ENCODE measurements at places on chromosomes 3 and 15.

DNA sequence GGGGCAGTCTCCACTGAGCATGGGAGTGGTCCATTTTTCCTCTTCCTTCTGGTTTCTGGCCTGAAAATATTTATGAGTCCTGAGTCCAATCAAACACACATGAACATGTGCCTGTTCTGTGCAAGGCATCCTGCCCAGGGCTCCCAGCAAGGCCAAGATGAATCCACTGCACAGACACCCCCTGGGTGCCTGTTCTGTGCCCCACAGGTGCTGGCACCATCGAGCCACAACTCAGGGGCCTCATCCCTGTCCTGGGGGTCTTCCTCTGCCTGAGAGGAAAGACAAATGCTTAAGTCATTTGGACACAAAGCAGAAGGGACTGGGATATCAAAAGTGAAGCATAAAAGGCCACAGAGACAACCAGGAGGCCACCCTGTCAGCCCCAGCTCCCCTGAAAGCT, 87.4 kb upstream of the IQSEC1 start:
- DNase-seq: no peak

GRCh38 chr15:55320238-55320550, 1.2 kb downstream of the PIGB start:
- no peak for DNase-seq

DNA sequence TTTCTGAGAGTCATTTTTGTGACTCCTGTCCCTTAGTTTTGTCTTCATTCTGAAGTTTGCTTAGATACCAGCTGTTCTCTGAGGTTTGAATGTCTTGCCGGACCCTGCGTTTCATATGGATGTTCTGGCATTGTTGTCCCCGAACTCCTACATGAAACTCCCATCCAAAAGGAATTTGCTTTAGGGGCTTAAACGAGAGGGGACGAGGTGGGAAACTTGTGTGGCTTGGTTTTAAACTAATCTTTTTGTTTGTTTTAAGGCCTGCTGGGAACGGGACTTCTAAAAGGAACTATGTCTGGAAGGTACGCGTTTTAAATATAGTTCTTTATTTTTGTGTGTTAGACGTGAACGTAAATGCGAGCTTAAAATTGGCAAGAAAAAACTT, 679 bp downstream of the RPL35A start:
- no peak for DNase-seq

GRCh38 chr3:152281133-152281713, 12.5 kb downstream of the MBNL1 start:
- no peak for DNase-seq

GRCh38 chr3:32410367-32411246, 19.0 kb downstream of the CMTM7 start:
- DNase-seq: no peak

GRCh38 chr3:31710123-31710803, 177.5 kb downstream of the STT3B start:
- no peak for DNase-seq

- DNase-seq: no peak
Observed at GRCh38 chr3:170130532-170130931, 51.0 kb downstream of the PHC3 start.

GRCh38 chr3:44326019-44326418, 12.5 kb upstream of the TCAIM start:
- no peak for DNase-seq

- no peak for DNase-seq
Observed at GRCh38 chr3:106035619-106036018, 166.8 kb upstream of the CBLB start.

GRCh38 chr3:171972871-171973348, 66.5 kb upstream of the FNDC3B start:
- DNase-seq: no peak

- no peak for DNase-seq
Observed at GRCh38 chr3:64859625-64860535, 172.1 kb upstream of the ADAMTS9 start.

DNA sequence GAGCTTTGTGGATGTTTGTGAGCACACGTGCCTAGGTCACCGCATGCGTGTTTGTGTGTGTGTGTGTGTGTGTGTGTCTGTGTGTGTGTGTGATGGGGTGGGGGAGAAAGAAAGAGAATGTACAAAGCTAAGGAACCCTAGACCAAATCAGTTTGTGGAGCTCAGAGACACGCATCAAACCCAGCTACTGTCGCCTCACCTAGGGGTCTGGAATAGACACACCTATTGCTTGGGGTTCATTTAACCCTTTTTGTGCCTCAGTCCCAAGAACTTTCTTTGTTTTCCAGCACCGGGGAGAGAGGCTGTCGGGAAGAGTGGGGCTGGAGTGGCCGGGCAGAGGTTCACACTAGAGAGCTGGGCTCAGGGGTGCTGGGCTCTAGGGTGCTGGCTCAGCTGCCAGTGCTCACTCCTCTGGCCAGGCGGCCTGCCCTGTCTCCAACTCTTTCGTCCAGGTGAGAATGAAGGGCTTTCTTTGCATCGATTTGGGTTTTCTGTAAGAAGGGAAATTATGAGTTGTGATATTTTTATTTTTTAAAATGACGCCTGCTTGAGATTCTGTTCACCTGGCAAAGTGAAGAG, 221.6 kb downstream of the MEIS2 start:
- DNase-seq: no peak

- no peak for DNase-seq
Observed at GRCh38 chr3:66076861-66077470, 38.2 kb upstream of the MAGI1 start.

DNA sequence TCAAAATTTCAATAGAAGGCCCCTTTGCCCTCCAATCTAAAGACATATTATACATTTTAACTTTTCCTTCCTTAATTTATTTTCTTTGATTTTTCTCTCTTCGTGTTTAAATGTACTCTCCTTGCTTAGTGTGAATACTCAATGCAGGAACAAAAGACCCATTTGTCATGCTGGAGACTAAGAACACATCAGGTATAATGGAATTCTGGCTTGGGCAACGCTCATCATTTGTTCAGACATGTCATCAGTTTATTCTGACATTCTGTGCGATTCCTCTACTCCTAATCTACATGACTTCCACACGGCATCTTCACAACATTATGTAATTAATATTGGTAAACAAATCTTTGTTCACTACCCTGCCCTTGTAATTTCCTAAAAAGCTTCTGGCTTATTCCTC, 136.6 kb upstream of the LRRN1 start:
- no peak for DNase-seq

DNA sequence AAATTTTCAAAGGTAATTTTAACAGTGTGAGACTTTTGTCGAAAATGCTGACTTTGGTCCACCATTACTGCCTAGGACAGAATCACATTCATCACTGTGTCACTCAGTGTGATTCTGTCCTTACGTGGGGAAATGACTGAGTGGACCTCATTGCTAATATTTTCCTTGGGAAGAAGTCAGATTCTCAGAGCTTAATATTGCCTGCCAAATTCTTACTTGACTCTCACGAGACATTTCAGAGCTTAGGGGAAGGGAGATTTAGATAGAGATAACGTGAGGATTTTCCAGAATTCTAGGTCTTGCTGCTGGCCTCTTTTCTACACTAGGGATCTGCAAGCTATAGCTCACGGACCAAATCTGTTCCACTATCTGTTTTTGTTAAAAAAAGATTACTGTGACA, 270.4 kb downstream of the SUCLG2 start:
- DNase-seq: no peak

- DNase-seq: no peak
Observed at GRCh38 chr15:48025118-48025517, 95.7 kb upstream of the SLC24A5 start.

- DNase-seq: no peak
Observed at GRCh38 chr15:83845230-83845629, 191.3 kb downstream of the ADAMTSL3 start.

- DNase-seq: peak; percentile 70
Observed at GRCh38 chr3:50525987-50526386, 22.6 kb upstream of the CACNA2D2 start.

DNA sequence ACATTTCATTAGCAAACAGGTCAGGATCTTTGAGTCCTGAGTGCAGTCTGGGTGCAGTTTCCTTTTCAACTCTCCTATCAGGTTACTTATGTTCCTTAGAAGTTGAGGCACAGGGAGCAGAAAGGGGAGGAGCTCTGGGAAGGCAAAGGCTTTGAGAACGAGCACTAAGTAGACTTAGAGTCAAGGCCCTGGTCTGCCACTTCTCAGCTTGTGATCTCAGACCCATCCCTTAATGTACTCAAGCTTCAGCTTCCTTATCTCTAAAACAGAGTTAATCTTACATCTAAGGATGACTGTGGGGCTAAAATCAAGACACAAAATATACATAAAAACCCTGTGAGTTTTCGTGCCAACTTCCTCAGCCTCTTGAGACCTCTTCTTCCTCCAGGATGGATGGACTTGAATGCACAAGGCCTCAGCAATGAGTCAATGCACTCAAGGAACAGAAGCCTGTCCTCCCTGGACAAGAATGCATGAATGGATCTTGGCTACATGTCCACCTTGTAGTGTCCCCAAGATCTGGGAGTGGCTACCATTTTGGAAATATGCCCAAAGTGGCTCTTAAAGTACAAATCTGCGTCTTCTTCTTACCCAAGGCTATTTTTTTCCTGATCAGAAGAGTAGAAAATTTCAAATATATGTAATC, 105.1 kb downstream of the WDR76 start:
- no peak for DNase-seq

DNA sequence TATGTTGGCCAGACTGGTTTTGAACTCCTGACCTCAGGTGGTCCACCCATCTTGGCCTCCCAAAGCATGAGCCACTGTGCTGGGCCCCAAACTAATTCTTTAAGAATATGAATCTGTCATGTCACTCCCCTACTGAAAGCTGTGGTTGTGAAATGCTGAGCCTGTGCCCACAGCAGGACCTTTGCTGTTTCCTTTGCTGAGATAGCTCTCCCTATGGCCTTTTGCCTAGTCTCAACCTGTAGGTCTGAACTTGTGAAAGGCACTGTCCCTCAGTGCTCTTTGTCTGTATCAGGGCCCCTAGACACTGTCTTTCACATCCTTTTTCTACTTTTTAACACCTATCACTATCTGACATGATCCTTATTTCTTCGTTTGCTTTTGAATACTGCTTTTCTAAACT, 62.7 kb upstream of the CCR4 start:
- DNase-seq: no peak

- no peak for DNase-seq
Observed at GRCh38 chr15:66505430-66505811, 295 bp downstream of the ZWILCH start.

DNA sequence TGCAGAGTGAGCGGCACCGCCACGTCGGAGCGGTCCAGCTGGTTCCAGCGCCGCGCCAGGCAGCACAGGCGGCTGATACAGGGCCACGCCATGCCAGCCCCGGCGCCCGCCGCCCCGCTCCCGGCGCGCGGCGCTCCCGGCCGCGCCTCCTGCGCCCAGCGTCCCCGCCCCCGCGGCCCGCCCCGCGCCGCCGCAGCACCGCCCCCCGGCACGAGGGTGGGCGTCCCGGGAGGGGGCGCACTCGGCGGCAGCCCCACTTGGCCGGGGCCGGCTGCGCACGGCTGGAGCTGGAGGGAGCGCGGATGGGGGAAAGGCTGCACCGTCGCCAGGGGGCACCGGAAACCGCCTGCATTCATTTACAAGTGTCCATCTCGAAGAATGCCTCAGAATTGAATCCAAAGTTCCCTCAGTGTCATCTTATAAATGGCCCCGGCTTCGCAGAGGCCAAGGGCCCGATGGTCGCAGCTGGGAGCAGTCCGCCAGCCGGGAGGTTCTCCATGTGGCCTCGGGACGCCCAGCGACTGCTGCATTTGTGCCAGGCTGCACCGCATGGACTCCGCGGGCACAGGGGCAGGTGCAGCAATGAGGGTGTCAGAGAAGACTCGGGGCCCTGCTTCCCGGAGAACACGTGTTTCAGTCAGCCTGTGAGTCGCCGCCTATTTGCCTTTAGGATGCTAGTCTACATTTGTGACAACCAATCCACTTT, at the start of gene MAP6D1:
TSS of gene MAP6D1 (minus strand) at position 122 of the 706 bp plus-strand sequence. CDS start at position 92, 30 bp downstream.
- DNase-seq: peak; percentile 73

- no peak for DNase-seq
Observed at GRCh38 chr15:25392806-25393205, 46.0 kb downstream of the UBE3A start.

DNA sequence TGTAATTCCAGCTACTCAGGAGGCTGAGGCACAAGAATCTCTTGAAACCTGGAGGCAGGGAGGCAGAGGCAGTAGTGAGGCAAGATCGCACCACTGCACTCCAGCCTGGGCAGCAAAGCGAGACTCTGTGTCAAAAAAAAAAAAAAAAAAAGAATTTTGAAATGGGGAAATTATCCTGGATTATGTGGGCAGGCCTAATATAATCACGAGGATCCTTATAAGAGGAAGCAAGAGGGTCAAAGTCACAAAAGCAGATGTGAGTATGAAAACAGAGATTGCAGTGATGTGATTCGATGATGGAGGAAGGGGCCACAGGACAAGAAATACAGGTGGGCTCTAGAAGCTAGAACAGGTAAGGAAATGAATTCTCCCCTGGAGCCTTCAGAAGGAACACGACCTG, 159.6 kb downstream of the LEKR1 start:
- no peak for DNase-seq

DNA sequence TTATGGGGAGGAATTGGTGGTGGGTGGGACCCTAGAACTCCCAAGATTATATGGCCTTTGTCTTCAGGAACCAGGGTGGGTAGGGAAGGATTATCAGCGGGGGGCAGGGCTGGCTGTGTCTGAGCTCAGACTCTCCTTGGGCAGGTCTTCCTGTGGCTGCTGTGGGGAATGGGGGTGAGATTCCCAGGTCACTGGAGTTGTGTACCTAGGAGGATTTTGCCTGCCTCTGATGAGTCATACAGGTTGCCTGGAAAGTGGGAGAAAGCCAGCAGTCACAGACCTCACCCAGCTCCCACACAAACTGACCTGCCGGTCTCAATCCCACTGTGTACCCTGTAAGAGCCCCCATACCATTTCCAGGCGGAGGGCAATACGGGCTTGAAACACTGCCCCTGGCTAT, 209.9 kb upstream of the CNTN3 start:
- no peak for DNase-seq

DNA sequence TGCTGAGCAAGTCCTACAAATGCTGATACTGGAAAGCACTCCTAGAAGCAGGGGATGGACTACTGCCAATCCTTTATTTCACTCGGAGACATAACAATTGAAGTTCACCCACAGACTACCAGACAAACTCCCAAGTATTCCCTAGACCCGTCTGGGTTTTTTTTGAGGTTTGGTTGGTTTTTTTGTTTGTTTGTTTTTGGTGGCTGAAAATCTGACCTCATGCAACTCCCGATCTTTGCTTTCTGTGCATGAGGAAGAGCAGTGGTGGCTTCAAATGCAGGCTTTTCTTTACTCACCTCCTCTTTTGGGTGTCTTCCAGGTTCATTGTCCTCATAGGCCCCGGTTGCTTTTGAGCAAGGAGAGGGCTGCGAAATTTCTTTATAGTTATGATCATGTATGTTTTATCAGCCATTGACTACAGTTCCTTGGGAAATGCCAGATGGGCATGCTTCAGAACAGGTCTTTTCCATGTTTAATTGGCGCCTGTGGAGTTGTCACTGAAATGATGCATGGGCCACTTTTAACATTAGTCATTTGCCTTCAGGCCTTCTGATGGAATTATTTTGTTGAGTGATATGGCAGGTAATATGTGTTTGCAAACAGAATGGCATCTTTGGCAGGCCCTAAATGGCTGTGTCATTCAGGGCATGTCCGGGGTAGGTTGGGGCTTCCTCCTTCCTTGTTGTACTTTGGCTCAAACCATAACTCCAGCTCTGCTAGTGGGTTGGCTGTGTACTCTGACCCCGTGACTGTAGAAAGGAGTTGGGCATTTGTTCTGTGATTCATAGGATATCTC, 81.3 kb upstream of the ZBED2 start:
- DNase-seq: no peak

Data from stimulated activated effector memory CD8-positive, alpha-beta T cell treated with anti-CD3 and anti-CD28 coated beads, Interleukin-12 subunit alpha, Interleukin-12 subunit beta, amount 100 ng/mL, for 72 hours (primary cell).